ENCODE measurements at places on chromosomes 2 and 18.

DNA sequence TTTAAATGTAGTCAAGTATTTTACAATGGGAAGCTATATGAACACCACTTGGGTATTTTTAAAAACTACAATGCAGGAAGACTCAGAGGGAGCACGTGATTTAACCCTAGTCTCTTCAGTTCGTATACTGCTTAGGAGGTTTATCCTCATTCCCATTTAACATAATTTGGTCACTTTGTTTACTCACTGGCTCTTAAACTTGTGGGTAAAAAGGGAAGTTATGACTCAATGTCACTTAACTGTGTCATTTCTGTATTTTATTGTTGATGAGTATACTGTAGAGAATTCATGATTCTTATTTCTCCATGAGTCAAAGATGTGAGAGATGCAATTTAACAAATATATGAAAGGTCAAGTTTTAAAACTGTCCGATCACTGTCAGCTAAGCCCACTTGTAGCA, 48.2 kb downstream of the SLC66A3 start:
- DNase-seq, result no peak

DNA sequence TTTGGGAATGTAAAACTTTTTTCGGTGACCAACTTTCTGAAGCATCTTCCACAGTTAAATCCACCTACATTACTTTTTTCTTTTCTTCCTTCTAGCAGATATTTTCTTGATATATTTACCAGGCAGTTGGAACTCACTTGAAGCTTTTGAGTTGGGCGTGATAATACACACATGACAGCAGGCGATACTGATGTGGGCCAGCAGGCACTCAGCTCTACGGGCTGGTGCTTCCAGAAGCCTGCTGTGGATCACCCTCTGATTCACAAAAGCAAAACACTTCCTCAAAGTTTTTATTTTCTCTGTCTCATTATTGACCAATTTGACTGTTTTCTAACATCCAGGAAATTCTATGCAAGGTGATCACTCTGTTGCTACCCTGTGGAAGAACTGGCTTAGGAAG, 22.9 kb downstream of the GRHL1 start:
- no peak for DNase-seq

GRCh38 chr2:206255003-206255402, 19.5 kb upstream of the ZDBF2 start:
- DNase-seq, result no peak

DNA sequence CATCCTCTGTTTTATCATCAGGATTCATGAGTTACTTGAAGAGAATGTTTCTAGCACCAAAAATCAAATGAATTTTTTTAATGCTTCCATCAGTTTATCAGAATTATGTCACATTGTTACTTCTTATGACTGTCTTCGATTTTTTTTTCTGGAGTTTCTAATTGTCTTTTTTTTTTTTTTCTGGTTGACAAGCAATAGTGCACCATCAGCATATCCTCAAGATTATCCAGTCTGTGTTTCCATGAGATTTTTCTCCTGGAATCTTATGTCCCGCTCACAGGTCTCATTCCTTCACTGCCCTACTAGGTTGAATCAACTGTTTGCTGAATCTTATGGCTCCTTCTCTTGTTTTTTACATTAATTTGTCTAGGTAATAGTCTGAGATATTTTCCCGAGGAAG, 16.0 kb downstream of the R3HDM1 start:
- DNase-seq, result no peak

GRCh38 chr18:3124822-3125221, 94.9 kb downstream of the MYOM1 start:
- no peak for DNase-seq

GRCh38 chr2:231475965-231476364, 11.7 kb upstream of the NCL start:
- DNase-seq, result no peak

DNA sequence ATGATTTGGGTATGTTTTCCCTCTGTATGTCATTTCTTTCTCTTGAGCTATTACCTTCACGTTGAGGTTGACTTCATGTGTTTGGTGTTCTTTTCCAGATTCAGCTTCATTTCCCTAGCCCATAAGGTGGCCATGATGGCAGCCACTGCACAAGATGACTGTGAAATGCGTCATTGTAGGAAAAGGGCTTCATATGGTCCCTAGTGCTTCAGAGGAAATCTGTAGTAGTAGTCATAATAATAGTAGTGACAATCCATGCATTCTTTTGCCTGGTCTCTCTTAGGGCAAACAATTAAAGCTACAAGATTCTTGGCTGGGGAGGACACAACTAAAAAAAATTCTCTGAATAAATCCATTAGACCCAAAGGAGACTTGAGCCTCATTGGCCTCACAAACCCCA, 28.4 kb downstream of the AOX1 start:
- DNase-seq, result no peak

DNA sequence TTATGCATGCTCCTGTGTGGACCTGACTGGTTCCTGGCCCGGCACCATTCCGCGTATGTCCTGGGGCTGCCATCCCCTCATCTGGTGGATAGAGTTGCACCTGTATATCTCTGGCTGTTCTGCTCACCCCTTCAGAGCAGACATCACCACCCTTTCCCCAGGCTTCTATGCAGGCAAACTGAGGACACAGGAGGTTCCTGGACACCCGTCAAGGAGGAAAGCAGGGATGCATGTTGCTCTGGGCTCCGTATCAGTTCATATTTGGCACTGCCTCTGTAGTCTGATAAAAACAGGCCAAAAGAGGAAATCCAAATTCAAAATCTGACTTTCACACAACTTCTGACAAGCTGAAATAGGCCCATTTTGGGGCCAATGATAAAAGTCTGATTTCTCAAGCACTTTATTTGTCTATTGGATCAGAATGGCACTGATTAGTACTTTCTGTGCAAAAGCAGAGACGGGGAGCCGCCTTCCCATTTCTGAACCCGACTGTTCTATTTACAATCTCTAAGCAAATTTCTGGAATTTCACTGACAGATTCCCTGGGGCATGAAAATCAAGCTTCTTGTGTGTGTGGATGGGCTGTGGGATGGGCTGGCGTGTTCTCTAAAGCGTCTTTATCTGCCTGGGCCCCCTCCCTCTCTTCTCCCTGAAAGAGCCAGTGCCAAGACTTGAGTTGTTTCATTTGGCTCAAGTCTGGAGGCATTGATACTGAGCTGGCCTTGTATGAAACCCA, 96.9 kb downstream of the SETBP1 start:
- DNase-seq, result no peak

- no peak for DNase-seq
These were observed 11.3 kb upstream of the DPP4 start for GRCh38 chr2:162085090-162085891.

Data from stimulated activated CD4-positive, alpha-beta T cell treated with anti-CD3 and anti-CD28 coated beads, Interleukin-1b, Interleukin-23, amount 100 ng/mL, for 24 hours (primary cell).